Stimulated activated effector memory CD8-positive, alpha-beta T cell treated with anti-CD3 and anti-CD28 coated beads, Interleukin-12 subunit alpha, Interleukin-12 subunit beta, amount 100 ng/mL, for 72 hours (primary cell): ENCODE measurements at places on chromosomes 2 and 18.

DNA sequence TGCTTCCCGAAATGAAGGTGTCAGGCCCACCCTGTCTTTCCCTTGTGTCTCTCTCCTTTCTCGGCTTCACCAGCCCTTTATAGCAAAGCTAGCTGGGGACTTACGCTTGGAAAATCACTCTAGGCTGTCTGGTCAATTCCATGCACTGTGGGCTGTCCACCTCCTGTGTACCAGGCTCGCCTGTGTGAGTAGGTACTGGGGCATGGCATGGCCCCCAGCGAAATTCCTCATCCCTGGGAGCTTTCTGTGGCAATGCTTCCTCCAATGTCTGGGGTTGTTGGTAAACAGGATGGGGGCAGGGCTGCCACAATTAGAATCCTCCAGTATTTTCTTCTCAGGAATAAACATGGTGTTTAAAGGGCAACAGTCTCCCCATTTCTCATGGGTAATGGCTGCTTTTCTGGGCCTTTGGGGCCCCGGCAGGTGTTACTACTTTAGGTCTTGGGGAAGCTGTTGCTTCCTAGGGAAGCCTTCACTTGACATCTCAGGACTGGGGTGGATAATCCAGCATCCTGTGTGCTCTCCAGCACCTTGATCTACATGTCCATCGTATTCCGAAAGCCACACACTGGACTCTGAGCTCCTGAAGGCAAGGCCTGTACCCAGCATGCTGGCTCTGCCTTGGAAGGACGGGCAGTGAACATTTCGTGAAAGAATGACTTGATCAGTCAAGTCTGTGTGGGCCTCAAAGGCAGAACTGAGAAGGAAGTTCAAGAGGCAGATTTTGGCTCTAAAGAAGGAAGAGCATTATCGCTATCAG lies 21.1 kb downstream of the RHOB start:
- no peak for DNase-seq

GRCh38 chr2:124289615-124290014 lies 264.5 kb downstream of the CNTNAP5 start:
- no peak for DNase-seq

DNA sequence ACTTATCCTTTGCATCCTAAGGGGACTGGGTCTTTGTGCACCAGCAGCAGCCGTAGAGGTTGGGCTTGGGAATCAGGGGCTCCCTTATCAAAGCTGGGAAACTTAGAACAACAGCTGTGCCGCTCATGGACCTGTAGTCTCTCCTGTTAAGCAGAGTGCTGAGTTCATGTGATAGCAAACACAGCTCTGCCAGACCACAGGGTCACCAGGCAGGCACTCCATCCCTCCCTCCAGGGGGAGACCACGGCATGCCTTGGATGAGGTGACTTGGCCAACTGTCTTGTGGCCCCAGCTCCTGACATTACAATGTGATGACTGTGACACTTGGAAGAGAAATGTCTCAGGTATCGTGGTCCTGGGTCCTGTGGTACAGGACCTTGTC lies 60.0 kb downstream of the DGKD start:
- DNase-seq: no peak

- no peak for DNase-seq
Measured at GRCh38 chr2:198991431-198991830, 466.3 kb downstream of the SATB2 start.

DNA sequence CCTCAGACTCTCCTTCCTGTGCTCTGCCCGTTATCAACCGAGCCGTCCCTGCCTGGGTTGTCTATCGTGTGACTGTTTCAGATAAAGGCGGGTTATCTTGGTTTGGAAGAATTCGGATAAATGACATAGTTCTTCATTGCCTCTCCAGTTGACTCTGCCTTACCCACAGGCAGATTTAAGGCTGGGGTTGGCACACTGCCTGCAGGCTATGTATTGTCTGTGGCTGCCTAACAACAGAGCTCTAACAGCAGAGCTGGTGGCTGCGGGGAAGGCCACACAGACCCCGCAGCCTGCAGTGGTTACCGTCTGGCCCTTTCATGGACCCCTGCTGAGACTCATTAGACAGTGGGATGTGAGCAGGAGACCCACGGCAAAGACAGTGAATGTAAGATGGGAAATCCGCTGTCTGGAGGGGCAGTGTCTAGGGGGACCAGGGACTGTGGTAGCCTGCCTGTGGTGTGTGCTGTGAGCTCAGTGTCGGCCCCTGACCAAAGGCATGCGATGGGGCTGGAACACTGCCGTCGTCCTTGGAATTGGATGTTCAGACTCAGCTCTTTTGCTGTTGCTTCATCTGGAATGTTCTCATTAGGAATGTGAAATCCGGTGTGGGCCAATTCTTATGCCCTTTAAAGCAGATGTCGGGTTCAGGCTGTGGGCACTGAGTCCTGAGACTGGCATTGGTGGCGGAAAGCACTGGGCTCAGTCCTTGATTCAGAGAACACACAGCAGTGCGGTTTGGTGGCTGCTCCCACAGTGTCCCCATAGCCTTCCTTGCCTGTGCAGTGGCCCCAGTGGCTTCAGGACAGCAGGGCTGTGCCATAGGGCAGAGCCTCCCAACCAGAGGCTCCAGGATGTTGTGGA lies 44.5 kb downstream of the SH3RF3 start:
- DNase-seq: no peak

DNA sequence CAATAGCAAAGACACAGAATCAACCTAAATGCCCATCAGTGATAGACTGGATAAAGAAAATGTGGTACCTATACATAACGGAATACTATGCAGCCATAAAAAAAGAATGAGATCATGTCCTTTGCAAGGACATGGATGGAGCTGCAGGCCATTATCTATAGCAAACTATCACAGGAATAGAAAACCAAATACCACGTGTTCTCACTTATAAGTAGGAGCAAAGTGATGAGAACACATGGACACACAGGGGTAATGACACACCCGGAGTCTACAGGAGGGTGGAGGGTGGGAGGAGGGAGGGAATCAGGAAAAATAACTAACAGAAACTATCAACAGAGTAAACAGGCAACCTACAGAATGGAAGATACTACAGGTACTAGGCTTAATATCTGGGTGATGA lies 46.6 kb upstream of the MAL start:
- no peak for DNase-seq

DNA sequence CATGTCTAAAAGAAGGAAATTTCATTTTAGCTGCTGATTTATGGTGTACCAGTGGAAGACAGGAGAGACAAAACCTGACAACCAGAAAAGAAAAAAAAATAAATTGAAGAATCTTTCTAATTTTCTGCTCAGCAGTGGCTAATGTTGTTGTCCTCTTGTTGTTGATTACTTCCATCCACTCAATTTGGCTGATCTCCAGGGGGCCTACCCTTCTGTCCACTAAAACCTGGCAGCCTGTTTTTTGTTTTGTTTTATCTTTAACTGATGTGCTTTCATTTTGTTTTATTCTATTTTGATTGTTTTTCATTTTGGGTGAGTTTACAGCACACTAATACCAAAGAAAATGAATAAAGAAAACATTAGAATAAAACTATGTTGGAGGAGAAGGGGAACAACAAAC lies 27.4 kb downstream of the TFPI start:
- no peak for DNase-seq

DNA sequence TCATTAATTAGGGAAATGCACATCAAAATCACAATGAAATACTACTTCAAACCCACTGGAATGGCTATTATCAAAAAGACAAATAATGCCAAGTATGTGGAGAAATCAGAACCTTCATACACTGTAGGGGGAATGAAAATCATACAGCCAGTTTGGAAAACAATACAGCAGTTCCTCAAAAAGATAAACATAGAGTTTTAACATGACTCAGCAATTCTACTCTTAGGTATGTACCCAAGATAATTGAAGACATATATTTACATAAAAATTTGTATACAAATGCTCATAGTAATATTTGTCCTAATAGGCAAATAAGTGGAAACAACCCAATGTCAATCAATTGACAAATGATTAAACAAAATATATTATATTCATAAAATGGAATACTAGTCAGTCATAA lies 45.4 kb upstream of the SATB2 start:
- no peak for DNase-seq

- no peak for DNase-seq
Measured at GRCh38 chr18:79796016-79796415, 1.7 kb upstream of the KCNG2 start.

DNA sequence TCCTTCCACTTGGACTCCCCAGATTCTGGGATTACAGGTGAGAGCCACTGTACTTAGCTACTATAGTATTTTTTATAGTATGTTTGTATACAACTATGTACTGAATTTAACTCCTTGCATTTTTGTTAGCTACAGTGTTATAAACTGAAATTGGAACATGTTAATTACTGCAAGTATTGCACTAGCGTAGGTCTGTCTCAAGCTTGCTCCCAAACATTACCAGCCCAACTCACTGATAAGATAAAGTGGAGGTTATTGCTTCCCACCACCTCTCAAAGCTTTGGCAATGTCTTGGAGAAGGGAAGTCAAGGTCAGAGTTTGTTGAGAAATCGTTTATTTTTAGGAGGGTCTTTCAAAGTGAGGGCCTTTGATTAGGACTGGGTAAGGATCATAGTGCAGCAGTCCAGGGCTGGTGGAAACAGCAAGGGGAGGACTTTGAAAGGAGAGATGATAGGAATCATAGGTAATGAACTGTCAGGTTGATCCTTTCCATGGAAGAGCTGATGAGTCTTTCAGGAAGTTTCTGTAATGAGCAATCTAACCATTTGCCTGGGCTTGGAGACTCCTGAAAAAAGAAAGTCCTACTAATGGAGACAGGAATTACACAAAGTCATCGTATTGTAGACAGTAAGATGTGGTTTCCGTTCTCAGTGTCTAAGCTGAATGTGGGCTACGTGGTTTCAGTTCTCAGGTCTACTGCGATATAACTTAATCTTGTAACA lies 257.1 kb downstream of the MYO3B start:
- no peak for DNase-seq

DNA sequence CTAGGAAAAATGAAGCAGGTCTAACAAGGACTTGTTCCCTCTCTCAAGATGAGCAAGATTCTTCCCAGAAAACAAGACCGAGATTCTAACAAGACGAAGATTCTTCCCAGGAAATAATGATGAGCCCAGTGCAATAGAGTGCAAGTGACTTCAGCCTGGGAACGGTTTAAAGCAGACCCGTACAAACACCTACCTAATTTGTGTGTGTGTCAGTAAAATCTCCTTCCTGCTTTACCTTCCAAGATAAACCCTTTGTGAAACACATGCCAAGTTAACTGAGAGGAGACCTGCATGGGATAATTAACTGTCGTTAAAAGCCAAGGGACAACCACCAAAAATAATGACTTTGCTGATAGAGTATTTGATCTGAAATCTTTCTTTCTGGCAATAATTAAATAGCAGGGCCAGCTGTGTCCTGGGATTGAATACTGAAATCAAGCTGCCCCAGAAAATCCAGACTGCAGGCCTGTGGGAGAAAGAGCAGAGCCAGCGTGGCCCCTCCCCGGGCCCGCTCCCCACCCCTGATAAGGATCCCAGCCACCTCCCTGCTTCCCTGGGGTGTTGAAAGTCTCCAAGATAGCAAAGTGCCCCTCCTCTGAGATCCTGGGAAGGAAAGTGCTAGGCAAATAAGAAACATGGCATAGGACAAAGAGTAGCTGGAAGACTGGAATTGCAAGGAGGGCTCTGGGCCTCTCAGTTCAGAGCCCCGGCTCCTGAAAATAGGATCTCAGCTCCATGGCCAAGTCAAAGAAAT lies 145.5 kb downstream of the CYP26B1 start:
- no peak for DNase-seq

- DNase-seq: no peak
Measured at GRCh38 chr2:75042823-75043222, 84.4 kb downstream of the POLE4 start.

GRCh38 chr18:68533641-68534040 lies 181.3 kb downstream of the TMX3 start:
- DNase-seq: no peak

DNA sequence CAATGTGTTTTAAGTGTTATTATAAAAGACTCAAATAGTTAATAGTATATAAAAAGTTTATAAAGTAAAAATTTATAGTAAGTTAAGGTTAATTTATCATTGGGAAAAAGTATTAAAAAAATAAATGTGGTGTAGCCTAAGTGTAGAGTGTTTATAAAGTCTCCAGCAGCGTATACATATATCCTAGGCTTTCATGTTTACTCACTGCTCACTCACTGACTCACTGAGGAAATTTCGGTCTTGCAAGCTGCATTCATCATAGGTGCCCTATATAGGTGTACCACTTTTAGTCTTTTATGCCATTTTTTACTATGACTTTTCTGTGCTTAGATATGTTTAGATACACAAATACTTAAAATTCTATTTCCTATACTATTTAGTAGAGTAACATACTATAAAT lies 866.0 kb downstream of the CBLN2 start:
- no peak for DNase-seq

DNA sequence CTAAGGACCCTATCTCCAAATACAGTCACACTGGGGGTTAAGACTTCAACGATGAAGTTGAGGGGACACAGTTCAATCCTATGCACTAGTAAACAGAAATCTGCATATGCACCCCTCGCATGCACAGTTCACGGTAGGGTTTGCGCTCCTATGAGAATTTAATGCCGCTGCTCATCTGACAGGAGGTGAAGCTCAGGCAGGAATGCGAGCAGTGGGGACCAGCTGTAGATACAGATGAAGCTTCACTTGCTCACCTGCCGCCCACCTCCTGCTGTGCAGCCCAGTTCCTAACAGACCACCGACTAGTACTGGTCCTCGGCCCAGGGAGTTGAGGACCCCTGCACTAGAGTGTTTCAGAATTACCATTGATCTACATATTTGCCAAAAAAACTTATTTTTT lies 40.0 kb upstream of the FAHD2A start:
- DNase-seq: no peak

DNA sequence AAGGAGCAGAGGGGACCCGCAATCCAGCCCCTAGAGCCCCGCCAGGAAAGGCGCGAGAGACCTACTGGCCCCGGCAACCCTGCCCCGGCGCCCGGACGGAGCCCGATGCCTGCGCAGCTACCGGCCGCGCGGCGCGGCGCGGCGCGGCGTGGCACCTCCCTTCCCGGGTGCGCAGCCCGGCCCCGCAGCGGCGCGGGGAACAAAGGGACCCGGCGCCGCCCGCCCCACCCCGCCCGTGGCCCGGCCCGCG lies 307 bp downstream of the CDH2 start:
- no peak for DNase-seq

DNA sequence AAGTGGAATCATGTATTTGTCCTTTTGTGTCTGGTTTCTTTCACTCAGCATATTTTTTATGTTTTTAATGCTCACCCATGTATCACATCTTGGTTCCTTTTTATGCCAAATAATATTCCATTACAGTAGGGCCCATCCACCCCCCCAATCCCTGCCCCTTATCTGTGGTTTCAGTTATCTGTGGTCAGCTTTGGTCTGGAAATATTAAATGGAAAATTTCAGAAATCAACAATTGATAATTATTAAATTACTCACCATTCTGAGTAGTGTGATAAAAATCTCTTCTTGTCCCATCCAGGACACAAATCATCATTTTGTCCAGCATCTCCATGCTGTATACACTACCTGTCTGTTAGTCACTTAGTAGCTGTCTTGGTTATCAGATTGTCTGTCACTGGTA lies 66.7 kb downstream of the BIRC6 start:
- DNase-seq: no peak
